ENCODE measurements at places on chromosomes 2 and 18. TPM values are rescaled to one million over a fixed set of nuclear protein-coding genes. Genes with fewer than 3 reads are reported as not detected.

GRCh38 chr2:237475704-237476141, 11.3 kb upstream of the MLPH start:
- peak overlapping the region; percentile 49 for H3K4me3 ChIP-seq
- peaks cover 19% of the 10 kb centered on the region for H3K4me1 ChIP-seq
- H3K36me3 ChIP-seq = no peaks in the 10 kb centered on the region
- peak overlapping the region; percentile 89 for H3K27ac ChIP-seq
- no peak for DNase-seq
- no peaks in the 10 kb centered on the region for H3K27me3 ChIP-seq

DNA sequence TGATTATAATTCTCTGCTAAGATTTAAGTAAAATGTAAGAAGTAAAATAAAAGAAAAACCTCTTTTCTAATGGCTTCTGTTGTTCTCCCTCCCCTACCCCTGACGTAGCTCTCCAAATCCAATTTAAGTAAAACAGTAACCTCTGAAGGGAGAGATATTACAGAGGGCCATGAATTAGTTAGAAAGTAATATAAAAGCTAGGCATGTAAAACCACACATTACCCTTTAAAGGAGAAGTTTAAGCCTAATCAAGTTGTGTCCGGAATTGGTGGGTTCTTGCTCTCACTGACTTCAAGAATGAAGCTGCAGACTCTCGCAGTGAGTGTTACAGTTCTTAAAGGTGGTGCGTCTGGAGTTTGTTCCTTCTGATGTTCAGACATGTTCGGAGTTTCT, 116.9 kb upstream of the SCN7A start:
- no peaks in the 10 kb centered on the region for H3K36me3 ChIP-seq
- H3K27ac ChIP-seq = no peak overlapping the region
- H3K4me3 ChIP-seq = no peak overlapping the region
- no peaks in the 10 kb centered on the region for H3K27me3 ChIP-seq
- no peaks in the 10 kb centered on the region for H3K4me1 ChIP-seq

The SP140L gene
- 19.0 TPM for total RNA-seq

- H3K4me1 ChIP-seq = peaks cover 6% of the 10 kb centered on the region
- no peaks in the 10 kb centered on the region for H3K36me3 ChIP-seq
- no peaks in the 10 kb centered on the region for H3K27me3 ChIP-seq
- H3K27ac ChIP-seq = no peak overlapping the region
- H3K4me3 ChIP-seq = no peak overlapping the region
These were observed 767.4 kb downstream of the MBD2 start for GRCh38 chr18:53457068-53457467.

The LAMA3 gene
- total RNA-seq = 81.0 TPM

DNA sequence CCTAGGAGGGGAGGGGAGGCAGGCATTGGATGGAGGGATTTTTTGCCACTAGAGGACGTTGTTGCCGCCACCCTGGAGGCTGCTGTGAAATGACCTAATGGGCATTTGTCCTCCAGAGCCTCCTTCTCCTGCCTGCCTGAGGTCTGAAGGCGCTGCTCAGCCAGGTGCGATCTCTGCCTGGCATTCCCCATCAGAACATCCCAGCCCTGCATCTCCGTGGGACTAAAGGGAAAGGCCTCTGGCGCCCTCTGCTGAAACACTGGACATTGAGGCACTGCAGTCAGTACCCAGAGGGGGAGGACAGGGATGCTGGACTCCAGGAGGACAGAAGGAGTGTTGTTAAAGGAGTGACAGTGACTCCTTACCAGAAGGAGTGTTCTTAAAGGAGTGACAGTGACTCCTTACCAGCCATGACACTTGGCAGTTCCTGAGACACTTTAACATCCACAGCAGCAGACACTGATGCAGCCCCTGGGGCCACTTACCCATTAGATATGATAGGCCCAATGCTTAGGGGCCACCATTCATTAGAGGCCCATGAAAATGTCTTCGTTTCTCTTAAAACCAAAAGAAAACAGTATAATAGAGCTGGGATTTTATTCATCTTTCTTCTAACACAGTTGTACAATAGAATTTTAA, 17.0 kb downstream of the THNSL2 start:
- H3K4me1 ChIP-seq = no peaks in the 10 kb centered on the region
- DNase-seq = peak; percentile 36
- no peaks in the 10 kb centered on the region for H3K27me3 ChIP-seq
- no peak overlapping the region for H3K4me3 ChIP-seq
- no peaks in the 10 kb centered on the region for H3K36me3 ChIP-seq

- H3K4me3 ChIP-seq = no peak overlapping the region
- H3K36me3 ChIP-seq = no peaks in the 10 kb centered on the region
- H3K27me3 ChIP-seq = no peaks in the 10 kb centered on the region
- DNase-seq = no peak
- H3K4me1 ChIP-seq = no peaks in the 10 kb centered on the region
These were observed 259.6 kb upstream of the PIK3C3 start for GRCh38 chr18:41695441-41695840.

The SLC23A3 gene
- total RNA-seq = 2.5 TPM

GRCh38 chr2:205947621-205948495, 138.1 kb downstream of the INO80D start:
- H3K27ac ChIP-seq = no peak overlapping the region
- no peaks in the 10 kb centered on the region for H3K4me1 ChIP-seq
- DNase-seq = peak; percentile 97
- no peaks in the 10 kb centered on the region for H3K36me3 ChIP-seq

GRCh38 chr2:237878-238277, 26.0 kb downstream of the SH3YL1 start:
- H3K36me3 ChIP-seq = peaks cover 7% of the 10 kb centered on the region
- H3K27me3 ChIP-seq = no peaks in the 10 kb centered on the region
- H3K4me3 ChIP-seq = no peak overlapping the region
- no peak overlapping the region for H3K27ac ChIP-seq

DNA sequence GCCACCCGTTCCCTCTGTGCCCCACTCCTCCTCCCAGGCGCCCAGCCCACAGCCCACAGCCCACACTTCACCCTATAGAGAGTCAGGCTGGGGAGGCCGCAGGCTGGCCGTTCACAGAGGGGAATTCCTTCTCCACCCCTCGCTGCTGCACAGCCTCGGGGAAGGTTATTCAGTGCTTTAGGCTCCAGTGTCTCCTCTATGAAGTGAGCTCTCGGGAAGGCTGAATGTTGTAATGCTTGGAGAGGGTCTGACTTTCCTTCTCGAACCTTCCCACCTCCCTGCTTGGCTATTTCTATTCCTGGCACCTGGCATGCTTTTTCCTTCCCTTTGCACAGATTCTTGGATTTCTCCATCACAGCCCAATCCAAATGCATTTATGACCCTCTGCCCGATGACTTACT, 62.5 kb upstream of the SMAD7 start:
- no peaks in the 10 kb centered on the region for H3K27me3 ChIP-seq
- H3K4me3 ChIP-seq = no peak overlapping the region
- no peaks in the 10 kb centered on the region for H3K4me1 ChIP-seq

The ELP2 gene
- 48.6 TPM for total RNA-seq

- DNase-seq = no peak
- H3K27ac ChIP-seq = no peak overlapping the region
- no peaks in the 10 kb centered on the region for H3K27me3 ChIP-seq
- H3K36me3 ChIP-seq = no peaks in the 10 kb centered on the region
- H3K4me3 ChIP-seq = no peak overlapping the region
- no peaks in the 10 kb centered on the region for H3K4me1 ChIP-seq
These were observed 316.4 kb downstream of the DSEL start for GRCh38 chr18:67199993-67200617.

The IL1F10 gene
- total RNA-seq = not detected

DNA sequence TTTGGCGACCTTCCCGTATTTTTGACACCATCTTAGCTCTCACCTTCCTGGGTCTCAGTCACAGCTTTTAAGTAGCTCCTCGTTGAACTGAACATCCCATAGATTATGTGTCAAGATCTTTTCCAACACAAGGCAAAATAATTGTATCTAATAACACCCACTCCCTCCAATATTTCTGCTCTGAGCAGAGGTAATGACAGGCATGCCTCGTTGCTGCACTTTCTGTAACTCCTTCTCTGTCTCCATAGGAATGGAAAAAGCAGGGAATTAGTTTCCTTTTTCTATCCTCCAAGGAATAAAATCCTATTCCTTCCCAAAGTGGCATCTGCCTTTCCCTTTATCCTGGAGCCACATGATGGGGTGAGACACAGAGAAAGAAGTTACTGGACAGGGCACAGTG, 174.0 kb upstream of the CDH20 start:
- no peaks in the 10 kb centered on the region for H3K36me3 ChIP-seq
- no peaks in the 10 kb centered on the region for H3K4me1 ChIP-seq
- no peak overlapping the region for H3K27ac ChIP-seq

GRCh38 chr2:62654423-62654791, 51.1 kb upstream of the EHBP1 start:
- DNase-seq = no peak
- H3K27me3 ChIP-seq = no peaks in the 10 kb centered on the region
- H3K27ac ChIP-seq = no peak overlapping the region
- H3K4me3 ChIP-seq = no peak overlapping the region
- no peaks in the 10 kb centered on the region for H3K36me3 ChIP-seq

DNA sequence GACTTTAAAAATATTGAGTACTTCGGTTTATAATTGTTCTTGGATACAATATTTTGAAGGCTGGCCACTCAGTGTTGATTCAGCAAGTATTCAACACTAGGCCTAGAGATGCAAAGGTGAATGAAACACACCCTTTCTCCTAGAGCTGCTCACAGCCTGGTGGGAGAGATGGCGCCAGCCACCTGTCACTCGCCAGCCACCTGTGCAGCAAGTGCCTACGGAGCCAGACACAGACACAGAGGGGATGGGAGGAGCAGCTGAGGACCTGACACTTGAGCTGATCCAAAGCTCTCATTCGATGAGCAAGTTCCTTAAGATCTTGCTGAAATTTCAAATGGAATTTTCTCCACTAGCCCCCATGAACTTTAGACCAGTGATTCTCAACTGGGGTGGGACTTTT, 151.1 kb upstream of the RIOK3 start:
- H3K4me3 ChIP-seq = no peak overlapping the region
- no peaks in the 10 kb centered on the region for H3K36me3 ChIP-seq
- no peak overlapping the region for H3K27ac ChIP-seq
- H3K4me1 ChIP-seq = no peaks in the 10 kb centered on the region
- DNase-seq = no peak

DNA sequence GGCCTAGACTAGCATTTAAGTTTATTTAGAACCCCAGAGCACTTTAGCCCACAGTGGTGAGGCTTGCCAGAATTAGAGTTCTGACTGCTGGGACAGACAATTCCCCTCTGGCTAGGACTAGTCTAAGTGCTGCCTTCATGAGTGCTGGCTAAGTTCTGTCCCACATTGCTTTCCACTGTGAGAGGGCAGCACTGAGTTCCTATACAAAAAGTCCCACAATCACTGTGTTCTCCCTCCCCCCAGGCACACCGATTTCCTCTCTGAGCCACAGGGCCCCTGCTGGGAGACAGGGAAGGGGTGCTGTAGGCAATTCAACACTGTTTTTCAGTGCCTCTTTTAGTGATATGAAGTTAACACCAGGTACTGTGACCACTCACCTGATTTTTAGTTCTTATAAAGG, 310.9 kb downstream of the DLGAP1 start:
- no peaks in the 10 kb centered on the region for H3K4me1 ChIP-seq
- H3K4me3 ChIP-seq = no peak overlapping the region
- H3K36me3 ChIP-seq = no peaks in the 10 kb centered on the region
- no peaks in the 10 kb centered on the region for H3K27me3 ChIP-seq
- no peak overlapping the region for H3K27ac ChIP-seq
- no peak for DNase-seq

DNA sequence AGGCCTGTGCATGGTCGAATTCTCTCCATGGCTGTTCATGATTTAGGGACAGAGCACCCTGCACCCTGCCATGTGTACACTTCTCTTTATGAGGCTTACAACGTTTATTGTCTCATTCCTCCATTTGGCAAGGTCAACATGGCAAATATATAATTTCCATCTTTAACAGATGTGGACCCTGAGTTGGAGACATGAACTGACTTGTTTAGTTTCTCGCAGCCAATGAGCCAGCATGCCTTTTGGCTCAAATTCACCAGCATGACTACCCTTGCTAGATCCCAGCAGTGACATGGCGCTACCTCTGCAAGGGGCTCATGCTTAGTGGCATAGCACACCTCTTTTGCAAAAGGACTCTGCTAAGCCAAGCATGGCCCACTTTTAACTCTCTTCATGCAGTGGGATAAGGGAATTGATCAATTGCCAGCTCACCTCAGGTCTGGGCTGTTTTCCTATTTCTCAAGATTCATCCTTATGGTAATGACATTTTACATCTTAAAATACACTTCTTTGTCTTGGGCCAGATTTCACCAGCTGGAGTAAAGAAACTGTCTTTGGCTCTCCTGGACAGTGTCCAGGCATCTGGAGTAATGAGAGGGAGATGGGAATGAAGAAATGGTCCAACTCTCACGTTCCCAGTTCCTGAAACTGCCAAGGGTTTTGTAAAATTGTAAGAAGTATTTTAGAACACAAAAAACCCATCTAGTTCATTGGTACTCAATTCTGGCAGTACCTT, 159.5 kb downstream of the SETBP1 start:
- H3K4me3 ChIP-seq = no peak overlapping the region
- no peak overlapping the region for H3K27ac ChIP-seq
- no peaks in the 10 kb centered on the region for H3K27me3 ChIP-seq
- peak; percentile 87 for DNase-seq
- H3K36me3 ChIP-seq = no peaks in the 10 kb centered on the region

The FLACC1 gene
- total RNA-seq = 8.6 TPM

The PID1 gene
- 45.7 TPM for total RNA-seq

- no peaks in the 10 kb centered on the region for H3K36me3 ChIP-seq
- H3K27me3 ChIP-seq = no peaks in the 10 kb centered on the region
- H3K4me1 ChIP-seq = peaks cover 53% of the 10 kb centered on the region
- no peak overlapping the region for H3K4me3 ChIP-seq
- no peak for DNase-seq
- no peak overlapping the region for H3K27ac ChIP-seq
These were observed 559.3 kb upstream of the ID2 start for GRCh38 chr2:8122520-8122919.

- no peak overlapping the region for H3K4me3 ChIP-seq
- H3K27me3 ChIP-seq = no peaks in the 10 kb centered on the region
- H3K4me1 ChIP-seq = no peaks in the 10 kb centered on the region
- no peak overlapping the region for H3K27ac ChIP-seq
- no peak for DNase-seq
- H3K36me3 ChIP-seq = no peaks in the 10 kb centered on the region
These were observed 414.1 kb downstream of the STK39 start for GRCh38 chr2:167833294-167833693.

DNA sequence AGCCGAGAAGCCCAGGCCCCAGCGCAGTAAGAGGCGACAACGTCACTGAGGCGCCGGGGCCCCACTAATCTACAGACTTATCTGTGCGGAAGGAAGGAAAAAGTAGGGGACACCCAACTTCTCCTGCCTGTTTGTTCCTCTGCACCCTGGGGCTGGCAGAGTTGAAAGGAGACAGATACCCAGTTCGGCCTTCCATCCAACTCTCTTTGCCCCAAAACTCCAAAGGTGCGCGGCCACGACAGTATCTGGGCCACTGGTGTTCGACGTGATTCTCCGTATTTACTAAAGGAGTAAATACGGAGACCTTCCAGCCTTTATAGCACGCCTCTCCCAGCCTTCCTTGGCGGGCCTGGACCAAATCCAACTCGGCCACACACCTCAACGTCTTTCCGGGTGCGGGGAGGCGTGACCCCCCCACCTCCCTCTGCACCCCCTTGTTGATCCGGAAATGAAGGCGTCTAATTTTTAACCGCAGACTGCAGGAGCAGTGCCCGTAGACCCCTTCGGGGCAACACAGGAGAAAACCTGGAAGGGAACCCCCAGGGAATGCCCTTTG, 1.6 kb downstream of the SMAD7 start:
- H3K4me1 ChIP-seq = peaks cover 48% of the 10 kb centered on the region
- H3K27me3 ChIP-seq = no peaks in the 10 kb centered on the region
- DNase-seq = no peak

The GNAL gene
- total RNA-seq = 3.5 TPM

The ABCG8 gene
- 0.80 TPM for total RNA-seq

The SLC30A3 gene
- total RNA-seq = 0.77 TPM

The CHRND gene
- not detected for total RNA-seq

GRCh38 chr18:69082499-69082898, 284.6 kb downstream of the CCDC102B start:
- H3K27me3 ChIP-seq = no peaks in the 10 kb centered on the region
- no peaks in the 10 kb centered on the region for H3K4me1 ChIP-seq
- no peak overlapping the region for H3K27ac ChIP-seq
- no peaks in the 10 kb centered on the region for H3K36me3 ChIP-seq
- H3K4me3 ChIP-seq = no peak overlapping the region

Data from lung (tissue), 17 donors.